ENCODE measurements at places on chromosomes 13 and 19.

- no peak for DNase-seq
Measured at GRCh38 chr13:25447396-25447795, 75.6 kb downstream of the ATP8A2 start.

DNA sequence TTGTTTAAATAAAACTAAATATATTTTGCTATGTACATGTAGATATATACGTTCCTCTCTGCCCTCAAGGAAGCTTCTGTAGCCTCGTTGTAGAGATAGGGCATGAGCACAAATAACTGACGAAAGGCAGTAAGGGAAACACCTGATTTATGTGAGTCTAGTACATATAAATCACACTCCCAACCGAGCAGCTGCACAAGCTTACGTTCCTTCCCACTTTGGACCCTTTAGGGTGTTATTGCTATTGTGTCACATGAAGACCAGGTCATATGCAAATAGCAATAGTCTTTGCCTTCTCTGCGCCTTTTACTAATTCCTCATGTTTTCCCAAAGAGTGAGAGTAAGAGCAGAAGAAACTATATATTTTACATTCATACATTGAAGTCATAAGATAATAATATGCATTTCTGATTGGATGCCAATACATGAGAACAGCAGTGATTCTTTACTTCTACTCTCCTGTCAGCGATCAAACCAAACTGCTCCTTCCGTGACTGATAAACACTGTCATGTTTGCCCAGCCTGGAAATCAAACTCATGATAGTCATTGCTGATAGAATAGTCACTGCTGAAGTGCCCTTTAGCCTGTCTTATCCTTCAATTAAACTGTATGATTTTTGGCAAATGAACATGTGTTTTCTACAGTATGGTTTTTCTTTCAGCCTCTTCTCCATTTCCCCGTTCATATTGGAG lies 127.2 kb upstream of the MAB21L1 start:
- DNase-seq: no peak

DNA sequence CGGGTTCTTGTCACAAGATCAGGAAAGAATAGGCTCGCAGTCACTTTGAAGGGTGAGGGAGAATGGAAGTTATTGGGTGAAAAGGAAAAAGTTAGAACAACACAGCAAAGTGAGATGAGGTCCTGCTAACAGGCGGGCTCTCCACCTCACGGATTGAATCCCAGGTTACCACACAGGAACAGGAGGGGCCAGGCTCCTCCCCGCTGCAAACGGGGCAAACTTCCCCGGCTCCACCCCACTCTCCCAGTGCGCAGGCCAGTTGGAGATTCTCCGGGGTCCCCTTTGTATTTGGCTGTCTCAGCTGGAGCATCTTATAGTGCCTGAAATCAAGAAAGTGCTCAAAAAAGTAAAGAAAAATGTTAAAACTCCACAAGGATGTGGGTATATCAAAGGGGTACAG lies 78.3 kb upstream of the IPO5 start:
- no peak for DNase-seq

GRCh38 chr19:54411033-54411432 lies 4.2 kb upstream of the TTYH1 start:
- no peak for DNase-seq

DNA sequence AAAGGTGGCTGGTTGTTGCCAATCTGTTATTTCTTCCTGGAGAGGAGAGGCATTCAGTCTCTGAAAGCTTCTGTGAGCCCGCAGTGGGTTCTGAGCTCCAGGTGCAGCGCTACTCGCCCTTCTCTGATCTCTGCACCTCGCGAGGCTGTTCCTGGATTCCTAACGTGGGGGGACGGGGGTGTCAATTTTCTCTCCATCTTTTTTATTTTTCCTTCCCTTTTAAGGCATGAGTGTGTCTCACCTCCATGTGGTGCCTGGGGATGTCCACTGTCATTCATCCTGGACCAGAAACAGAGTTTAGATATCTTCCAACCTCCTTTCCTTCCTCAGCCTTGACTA lies 626 bp downstream of the ZNF233 start:
- DNase-seq: no peak

DNA sequence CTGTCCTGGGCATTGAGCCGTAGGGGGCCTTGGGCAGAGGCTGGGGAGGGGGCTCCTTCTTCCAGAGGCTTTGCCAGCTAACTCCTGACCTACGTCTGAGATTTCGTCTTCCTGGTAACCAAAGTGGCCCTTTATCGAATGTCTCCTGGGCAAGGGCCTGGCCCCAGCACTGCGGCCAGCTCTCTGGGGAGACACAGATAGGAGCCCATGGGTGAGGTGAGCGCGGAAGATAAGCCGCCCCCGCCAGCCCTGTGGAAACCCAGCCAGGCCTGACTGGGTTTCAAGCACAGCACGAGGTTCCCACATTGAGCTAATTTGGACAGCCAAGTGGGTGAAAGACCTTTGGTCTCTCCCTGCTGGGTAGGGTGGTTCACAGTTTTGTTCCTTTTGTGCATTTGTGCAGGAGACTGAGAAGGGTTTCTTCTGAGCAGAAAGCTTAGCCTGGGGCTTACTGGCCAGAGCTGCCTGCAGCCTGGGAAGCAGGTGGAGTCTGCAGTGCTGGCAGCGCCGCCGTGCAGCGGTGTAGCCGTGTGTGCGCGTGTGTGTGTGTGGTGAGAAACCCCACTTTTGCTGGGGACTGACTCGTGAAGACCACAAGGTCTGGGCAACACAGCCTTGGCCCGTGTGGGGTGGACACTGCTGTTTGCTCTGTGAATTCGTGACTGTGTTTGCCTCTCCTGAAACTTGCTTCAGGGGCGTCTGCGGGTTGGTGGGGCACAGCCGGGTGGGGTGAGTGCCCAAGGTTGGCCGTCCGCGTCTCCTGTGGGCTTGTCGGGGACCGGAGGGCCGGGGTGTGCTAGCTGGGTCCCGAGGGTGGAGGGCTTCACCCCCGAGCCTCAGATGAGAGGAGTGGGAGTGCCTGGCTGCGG lies 2.5 kb downstream of the BSG start:
- no peak for DNase-seq

DNA sequence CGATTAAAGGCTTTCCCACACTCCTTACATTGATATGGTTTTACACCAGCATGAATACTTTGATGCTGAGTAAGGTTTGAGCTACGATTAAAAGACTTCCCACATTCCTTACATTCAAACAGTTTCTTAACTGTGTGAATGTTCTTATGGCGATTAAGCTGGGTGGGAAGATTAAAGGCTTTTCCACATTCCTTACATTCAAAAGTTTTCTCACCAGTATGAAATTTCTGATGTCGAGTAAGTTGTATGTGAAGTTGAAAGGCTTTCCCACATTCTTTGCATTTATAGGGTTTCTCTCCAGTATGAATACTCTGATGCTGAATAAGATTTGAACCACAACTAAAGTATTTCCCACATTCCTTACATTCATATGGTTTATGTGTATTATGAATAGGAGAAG lies 20.0 kb downstream of the ZNF780B start:
- no peak for DNase-seq

- DNase-seq: no peak
Measured at GRCh38 chr13:64369121-64369520, 2861.0 kb downstream of the PCDH9 start.

DNA sequence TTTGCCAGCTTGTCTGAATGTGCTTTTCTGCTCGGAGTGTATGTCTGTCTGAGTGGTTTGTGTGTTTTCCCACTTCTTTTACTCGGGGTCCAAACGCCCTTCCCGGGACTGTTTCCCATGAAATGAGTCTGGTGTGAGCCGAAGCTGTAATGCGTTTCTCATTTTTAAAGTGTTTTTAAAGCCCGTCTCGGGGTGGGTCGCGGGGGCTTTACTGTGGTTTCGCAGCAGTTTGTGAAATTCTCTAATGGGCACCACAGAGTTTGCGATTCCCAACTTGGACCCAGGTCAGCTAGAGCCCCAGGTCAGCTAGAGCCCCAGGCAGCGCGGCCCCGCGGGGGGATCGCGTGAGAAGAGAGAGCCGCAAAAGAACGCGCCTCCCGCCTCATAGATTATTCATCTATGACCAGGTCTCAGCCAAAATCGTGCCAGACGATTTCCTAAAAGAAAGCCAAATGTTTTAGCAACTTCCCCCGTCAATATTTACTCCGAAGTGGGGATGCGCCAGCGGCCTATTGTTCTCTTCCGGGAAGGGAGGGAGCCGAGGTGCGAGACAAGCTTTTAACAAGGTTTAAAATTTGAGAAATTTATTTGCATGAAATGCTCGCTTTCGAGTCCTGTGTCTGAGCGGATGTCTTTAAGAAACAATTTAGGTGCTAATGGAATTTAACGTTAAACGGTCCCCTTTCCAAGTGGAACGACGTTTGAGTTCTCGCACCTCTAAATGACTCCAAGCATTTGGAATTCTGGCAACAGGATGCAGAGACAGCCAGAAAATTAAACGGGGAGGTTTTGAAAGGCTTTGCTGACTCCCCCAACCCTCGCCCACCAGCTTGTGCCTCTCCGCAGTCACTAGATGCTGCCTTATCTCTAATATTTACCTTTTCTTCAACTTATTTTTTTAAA lies 2.2 kb downstream of the ZIC2 start:
- no peak for DNase-seq

DNA sequence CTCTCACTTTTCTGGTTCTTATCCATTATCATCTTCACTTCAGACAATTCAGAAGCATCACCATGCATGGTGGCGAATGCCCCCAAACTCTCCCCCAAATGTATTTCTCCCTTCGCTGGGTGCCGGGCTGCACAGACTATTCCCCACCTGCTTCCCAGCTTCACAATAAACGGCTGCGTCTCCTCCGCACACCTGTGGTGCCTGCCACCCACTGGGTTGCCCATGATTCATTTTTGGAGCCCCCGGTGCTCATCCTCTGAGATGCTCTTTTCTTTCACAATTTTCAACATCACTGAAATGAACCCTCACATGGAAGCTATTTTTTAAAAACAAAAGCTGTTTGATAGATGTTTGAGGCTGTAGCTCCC lies 2.8 kb upstream of the F10 start:
- DNase-seq: no peak
